ENCODE measurements at places on chromosomes 4 and X. TPM values are rescaled to one million over a fixed set of nuclear protein-coding genes. Genes with fewer than 3 reads are reported as not detected.

The MAGED4 gene
- 11.6 TPM for total RNA-seq

The GUCY1A1 gene
- 16.4 TPM for total RNA-seq

The FABP2 gene
- not detected for total RNA-seq

The SLC38A5 gene
- total RNA-seq = 4.2 TPM

The PCYT1B gene
- 1.4 TPM for total RNA-seq

The COX7B2 gene
- total RNA-seq = not detected

The PRRG3 gene
- 12.6 TPM for total RNA-seq

The PLP2 gene
- total RNA-seq = 59.0 TPM

The CT45A2 gene
- not detected for total RNA-seq

The FHL1 gene
- total RNA-seq = 1,131 TPM

The TCEAL9 gene
- 96.2 TPM for total RNA-seq

The CFP gene
- 3.2 TPM for total RNA-seq

The IL2RG gene
- total RNA-seq = 0.98 TPM

The RTL3 gene
- 1.3 TPM for total RNA-seq

The ASB11 gene
- 9.4 TPM for total RNA-seq

The BMX gene
- total RNA-seq = 2.2 TPM

The RBM46 gene
- 0.09 TPM for total RNA-seq

The F8A1 gene
- total RNA-seq = 1.3 TPM

The ITGB1BP2 gene
- total RNA-seq = 140 TPM

The NLGN3 gene
- total RNA-seq = 1.9 TPM

The RAB9A gene
- total RNA-seq = 21.5 TPM

The S100P gene
- 2.1 TPM for total RNA-seq

The AWAT1 gene
- total RNA-seq = not detected

The MID1IP1 gene
- total RNA-seq = 9.7 TPM

The NKAP gene
- total RNA-seq = 5.4 TPM

The CCDC160 gene
- 0.13 TPM for total RNA-seq

The HTN3 gene
- not detected for total RNA-seq

The C4orf50 gene
- total RNA-seq = under 0.01 TPM

The MGST2 gene
- total RNA-seq = 58.4 TPM

The CAPN6 gene
- 253 TPM for total RNA-seq

The CHRDL1 gene
- 10.6 TPM for total RNA-seq

The SPANXC gene
- not detected for total RNA-seq

The TMEM185A gene
- 23.4 TPM for total RNA-seq

All from muscle of leg (tissue), 16 donors.